ENCODE measurements at places on chromosomes 12 and 14. TPM values are rescaled to one million over a fixed set of nuclear protein-coding genes. Genes with fewer than 3 reads are reported as not detected.

- H3K4me3 ChIP-seq, result no peak overlapping the region
- 0 out of 2 replicates have a peak, but pooled peaks cover 5% of the 10 kb centered on the region for H3K4me1 ChIP-seq
- peaks cover 62% of the 10 kb centered on the region for H3K27me3 ChIP-seq
- no peak for DNase-seq
Observed at GRCh38 chr12:5099136-5099535, 55.5 kb downstream of the KCNA5 start.

C12orf54 gene
- not detected for total RNA-seq

DNA sequence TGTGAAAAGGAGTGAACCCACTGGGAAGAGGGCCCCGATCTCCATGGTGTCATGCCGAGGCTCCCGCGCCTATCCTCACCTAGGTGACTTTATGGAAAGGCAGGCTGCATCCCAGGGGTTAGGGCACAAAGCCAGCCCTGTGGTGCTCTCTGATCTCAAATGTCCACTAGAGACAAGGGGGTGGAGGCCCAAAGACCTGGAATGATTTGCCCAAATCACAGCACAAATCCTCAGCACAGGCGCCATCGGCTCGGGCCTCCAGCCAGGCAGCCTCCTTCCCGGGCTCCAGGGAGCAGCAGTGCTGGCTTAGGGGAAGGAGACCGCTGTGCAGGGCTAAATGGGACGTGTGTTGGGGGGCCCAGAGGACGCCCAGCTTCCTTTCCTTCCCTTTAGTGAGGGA, 17.6 kb downstream of the CHGA start:
- no peaks in the 10 kb centered on the region for H3K36me3 ChIP-seq
- H3K27me3 ChIP-seq, result no peaks in the 10 kb centered on the region
- DNase-seq, result no peak
- peaks cover 17% of the 10 kb centered on the region for H3K4me1 ChIP-seq

C14orf39 gene
- total RNA-seq, result not detected

CRADD gene
- 12.2 TPM for total RNA-seq

GRCh38 chr12:79156846-79157463, 292.4 kb downstream of the SYT1 start:
- no peaks in the 10 kb centered on the region for H3K36me3 ChIP-seq
- no peak overlapping the region for H3K27ac ChIP-seq
- no peak for DNase-seq
- H3K27me3 ChIP-seq, result no peaks in the 10 kb centered on the region

- H3K36me3 ChIP-seq, result no peaks in the 10 kb centered on the region
- no peaks in the 10 kb centered on the region for H3K4me1 ChIP-seq
- no peak overlapping the region for H3K27ac ChIP-seq
- H3K4me3 ChIP-seq, result no peak overlapping the region
Observed at GRCh38 chr12:15428632-15429031, 106.3 kb downstream of the PTPRO start.

DNA sequence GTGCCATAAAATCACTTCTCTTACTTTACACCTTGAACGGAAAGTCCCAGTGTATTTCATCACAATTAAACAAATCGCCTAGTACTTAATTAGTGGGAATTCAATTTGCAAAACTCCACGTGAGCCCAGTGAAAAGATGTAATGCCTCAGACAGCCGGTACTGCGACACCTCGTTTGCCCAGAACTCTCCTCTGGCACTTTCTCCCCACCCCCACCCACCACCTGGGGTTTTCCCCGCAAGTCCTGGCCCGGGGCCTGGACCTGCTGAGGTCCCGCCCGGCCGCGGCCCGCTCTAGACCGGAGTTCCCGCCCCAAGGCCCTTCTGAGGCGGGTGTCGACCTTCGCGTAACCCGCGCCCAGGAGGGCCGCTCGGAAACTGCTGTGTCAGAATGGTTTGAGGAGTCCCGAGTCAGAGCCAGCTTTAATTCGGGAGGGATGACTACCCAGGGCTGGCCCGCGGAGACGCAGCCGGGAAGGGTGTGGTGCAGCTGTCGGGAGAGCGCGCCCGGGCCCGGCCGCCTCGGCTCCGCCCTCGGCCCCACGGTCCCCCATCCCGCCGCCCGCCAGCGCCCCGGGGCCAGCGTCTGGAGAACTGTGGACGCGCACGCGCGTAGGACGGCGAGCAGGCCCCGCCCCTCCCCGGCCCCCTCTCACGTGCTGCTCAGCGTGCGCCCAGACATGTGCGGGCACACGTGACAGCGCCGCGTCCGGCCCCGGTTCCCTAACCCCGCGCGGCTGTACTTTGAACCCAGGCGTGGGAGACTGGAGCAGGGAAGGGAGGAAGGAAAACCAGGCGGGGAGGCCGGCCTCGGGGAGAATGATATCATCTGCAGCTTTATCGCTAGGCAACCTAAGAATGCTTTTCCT, 10.8 kb downstream of the BHLHE41 start:
- H3K4me3 ChIP-seq, result peak overlapping the region; percentile 57
- DNase-seq, result peak; percentile 78
- H3K27ac ChIP-seq, result peak overlapping the region; percentile 67

- H3K27me3 ChIP-seq, result peaks cover 7% of the 10 kb centered on the region
- H3K36me3 ChIP-seq, result no peaks in the 10 kb centered on the region
Observed at GRCh38 chr12:80412343-80412953, 31.6 kb upstream of the PTPRQ start.

DNA sequence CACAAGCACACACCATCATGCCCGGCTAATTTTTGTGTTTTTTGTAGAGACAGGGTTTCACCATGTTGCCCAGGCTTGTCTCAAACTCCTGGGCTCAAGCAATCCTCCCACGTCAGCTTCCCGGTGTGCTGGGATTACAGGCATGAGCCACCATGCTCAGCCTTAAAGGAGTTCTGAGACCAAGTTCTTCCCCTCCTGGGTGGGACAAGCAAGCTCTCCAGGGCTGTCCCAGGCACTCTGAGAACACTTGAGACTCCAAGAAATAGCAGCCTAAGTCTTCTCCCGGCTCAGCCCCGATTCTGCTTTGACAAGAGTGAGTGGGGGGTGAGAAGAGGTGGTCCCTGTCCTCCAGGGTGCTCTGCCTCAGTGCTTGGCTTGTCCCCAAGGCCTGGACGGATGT, 86.4 kb downstream of the STAB2 start:
- no peak overlapping the region for H3K4me3 ChIP-seq
- H3K36me3 ChIP-seq, result no peaks in the 10 kb centered on the region
- no peak for DNase-seq
- no peaks in the 10 kb centered on the region for H3K27me3 ChIP-seq

DNA sequence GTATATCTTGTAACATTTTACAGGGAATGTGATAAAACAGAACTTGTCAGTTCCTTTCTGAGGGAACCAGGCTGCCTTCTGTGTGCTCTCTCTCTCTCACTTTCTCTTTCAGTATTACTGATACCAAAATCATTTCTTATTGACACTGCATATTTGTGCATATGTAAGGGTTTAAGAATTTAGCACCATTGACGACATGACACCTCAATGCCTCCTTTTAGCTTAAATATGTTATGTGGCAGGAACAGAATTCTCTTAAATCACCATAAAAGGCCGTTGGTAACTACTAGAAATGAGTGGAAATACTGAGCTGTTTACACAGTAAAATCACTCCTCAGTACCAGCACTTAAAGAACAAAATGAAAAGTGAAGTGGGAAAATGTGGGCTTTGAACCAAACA, 457.7 kb upstream of the SYT1 start:
- H3K27ac ChIP-seq, result no peak overlapping the region
- no peaks in the 10 kb centered on the region for H3K4me1 ChIP-seq
- no peaks in the 10 kb centered on the region for H3K27me3 ChIP-seq
- no peak for DNase-seq
- no peak overlapping the region for H3K4me3 ChIP-seq
